ENCODE measurements at places on chromosomes 5 and 9.

GRCh38 chr9:34493972-34494535, 28.7 kb downstream of the ENHO start:
- no peak for DNase-seq

DNA sequence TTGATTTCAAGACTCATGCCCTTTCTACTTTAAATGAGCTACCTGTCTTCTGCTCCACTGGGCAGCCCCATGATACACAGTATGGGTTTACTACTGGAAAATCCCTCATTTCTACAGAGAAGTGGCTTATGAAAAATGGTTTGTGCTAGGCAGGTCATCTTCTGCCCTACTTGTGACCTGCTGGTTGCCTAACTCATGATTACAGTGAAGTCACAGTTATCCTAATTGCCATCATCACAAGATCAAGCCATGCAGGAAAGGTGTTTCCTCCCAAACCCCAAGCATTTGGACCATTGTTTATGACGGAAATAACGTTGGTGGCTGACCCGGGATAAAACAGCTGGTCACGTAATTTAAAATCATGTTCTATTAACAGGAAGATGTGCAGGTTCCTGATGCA, 330.6 kb downstream of the ACTL7B start:
- DNase-seq = no peak

DNA sequence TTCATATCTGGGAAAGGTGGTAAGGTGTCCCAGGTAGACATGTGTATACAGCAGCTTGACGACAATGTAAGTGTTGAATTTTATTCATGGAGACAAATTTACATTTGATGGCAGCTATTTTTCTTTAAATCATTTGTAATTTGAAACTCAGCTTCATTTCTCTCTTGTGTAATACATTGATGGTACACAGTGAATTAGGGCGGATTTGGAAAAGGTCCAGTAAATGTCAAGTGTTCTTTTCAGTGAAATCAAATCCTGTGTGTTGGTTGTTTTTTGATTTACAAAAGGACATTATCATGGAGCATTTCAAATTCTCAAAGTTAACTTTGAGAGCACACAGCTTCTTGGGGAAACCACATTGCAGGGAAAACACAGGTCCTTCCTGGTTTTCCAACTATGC, 30.0 kb upstream of the PCSK1 start:
- no peak for DNase-seq

DNA sequence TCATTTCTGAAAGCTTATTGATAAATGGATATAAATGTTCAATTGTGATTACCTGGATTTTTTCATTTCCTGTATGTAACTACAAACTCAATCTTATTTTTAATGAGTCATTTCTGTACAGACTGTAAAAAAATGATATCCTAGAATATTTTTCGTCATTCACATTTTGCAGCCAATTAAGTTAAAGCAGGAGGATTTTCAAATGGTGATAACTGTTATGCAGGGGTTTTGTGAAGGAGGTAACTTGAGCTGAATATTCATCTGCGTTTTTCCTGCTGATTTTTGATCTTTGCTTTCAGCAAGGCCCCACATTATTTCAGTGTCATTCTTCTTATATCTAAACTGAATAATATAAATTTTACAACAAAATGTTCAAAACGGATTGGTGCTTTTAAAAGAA, 74.1 kb downstream of the SLF1 start:
- DNase-seq = no peak

DNA sequence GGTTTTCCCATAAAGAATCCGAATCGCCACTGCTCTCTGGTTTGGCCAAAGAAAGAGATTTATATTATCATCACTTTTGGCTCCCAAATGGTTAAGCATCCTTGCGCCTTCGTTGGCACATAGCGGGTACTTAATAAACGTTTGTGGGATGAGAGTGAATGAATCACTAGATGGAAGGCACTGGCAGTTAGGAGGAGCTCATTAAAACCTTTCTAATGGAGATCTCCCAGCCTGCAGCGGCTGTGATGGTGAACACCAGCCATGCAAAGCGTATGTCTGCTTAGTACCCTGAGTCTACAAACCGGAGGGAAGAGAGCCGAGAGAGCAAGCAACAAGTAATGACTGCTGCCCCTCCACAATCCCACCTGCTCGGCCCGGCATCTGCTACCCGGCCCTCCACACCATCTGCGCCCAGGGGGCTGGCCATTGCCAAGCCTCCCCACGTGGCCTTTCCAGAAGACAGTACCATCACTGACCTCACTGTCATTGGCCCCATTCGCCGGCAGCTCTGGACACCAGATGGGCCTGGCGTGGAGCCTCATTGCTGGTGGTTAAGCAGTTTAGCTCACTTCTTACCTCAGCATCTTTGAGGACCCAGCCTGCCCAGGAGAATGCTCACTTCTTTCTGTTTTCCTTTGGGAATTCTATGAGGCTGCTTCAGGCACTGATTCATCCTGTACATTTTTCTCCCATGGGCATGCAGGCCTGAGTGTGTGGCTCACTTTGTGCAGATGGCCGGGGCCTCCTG, 39.3 kb upstream of the ANKRD33B start:
- no peak for DNase-seq

GRCh38 chr5:39498278-39498952, 73.6 kb upstream of the DAB2 start:
- DNase-seq = no peak

DNA sequence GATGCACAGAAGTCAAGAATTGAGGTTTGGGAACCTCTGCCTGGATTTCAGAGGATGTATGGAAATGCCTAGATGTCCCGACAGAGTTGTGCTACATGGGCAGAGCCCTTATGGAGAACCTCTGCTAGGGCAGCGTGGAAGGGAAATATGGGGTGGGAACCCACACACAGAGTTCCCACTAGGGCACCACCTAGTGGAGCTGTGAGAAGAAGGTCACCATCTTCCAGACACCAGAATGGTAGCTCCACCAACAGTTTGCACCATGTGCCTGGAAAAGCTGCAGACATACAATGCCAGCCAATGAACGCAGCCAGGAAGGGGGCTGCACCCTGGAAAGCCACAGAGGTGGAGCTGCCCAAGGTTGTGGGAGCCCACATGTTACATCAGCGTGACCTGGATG, 104.5 kb downstream of the STK32A start:
- no peak for DNase-seq

- no peak for DNase-seq
These were observed 290.6 kb upstream of the ZNF608 start for GRCh38 chr5:125037020-125037419.

DNA sequence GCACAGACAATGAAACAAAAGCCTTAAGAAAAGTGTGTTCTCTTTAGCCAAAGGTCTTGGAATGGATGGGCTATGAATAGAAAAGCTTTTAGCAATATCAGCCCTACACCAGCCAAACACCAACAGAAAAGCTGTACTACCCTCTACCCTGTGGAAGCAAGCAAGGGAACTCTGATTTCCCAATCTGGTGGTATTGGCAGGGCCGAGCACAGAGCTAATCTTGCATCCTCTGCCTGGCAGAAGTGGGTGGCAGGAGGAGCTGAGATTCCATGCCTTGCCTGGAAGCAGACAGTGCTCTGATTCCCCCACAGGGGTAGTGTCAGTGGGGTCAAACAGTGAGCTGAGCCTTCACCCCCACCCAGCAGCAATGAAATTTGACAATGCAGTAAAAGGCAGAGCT, 29.6 kb upstream of the ZNF782 start:
- no peak for DNase-seq

DNA sequence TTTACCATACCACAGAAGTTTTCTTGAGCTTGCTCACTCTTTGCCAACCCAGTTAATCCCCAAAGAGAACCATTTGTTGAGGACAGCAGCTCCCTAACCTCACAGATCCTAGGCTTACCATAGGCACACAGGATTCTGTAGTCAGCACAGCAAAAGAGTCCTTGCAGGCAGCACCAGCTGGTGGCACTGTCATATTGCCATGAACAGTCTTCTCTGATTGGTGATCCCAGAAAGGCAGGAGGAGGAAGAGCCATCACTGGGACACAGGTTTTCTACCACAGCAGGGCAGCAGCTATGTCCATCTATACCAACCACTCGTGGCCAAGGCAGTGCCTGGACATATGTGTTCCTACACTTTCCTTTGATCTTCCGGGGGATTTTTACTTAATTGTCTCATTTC, 297.1 kb upstream of the CD180 start:
- no peak for DNase-seq

GRCh38 chr9:129006328-129007034, 21.6 kb downstream of the SH3GLB2 start:
- peak; percentile 57 for DNase-seq

GRCh38 chr9:127832248-127832647, 22.2 kb downstream of the ENG start:
- DNase-seq = no peak

DNA sequence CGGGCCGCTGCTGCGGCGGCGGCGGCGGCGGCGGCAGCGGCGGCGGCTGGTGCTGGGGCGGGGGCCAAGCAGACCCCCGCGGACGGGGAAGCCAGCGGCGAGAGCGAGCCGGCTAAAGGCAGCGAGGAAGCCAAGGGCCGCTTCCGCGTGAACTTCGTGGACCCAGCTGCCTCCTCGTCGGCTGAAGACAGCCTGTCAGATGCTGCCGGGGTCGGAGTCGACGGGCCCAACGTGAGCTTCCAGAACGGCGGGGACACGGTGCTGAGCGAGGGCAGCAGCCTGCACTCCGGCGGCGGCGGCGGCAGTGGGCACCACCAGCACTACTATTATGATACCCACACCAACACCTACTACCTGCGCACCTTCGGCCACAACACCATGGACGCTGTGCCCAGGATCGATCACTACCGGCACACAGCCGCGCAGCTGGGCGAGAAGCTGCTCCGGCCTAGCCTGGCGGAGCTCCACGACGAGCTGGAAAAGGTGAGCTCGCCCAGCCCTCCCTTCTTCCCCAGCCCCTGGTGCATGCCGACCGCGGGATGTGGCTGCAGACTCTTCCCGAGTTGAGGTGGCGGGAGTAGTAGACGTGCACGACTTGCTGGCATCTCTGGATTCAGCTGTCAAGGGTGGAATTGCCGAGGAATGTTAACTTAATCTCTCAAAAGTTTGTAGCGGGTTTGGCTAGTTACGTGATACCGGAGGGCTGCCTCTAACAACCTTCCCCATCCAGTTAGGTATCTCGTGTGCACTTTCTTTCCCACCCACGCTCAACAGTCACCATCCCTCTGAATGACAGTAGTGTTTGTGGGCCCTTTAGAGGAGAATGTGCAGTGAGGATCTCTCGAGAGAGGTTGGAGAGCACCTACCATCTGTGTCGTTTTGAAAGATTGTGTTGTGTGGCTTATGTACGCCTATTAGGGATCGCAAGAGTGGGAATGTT, 932 bp downstream of the SLC12A2 start:
- DNase-seq = no peak

Measured in HAP-1 (cell line).